Bone marrow (tissue), 2 donors: ENCODE measurements at places on chromosomes 2 and 18.

DNA sequence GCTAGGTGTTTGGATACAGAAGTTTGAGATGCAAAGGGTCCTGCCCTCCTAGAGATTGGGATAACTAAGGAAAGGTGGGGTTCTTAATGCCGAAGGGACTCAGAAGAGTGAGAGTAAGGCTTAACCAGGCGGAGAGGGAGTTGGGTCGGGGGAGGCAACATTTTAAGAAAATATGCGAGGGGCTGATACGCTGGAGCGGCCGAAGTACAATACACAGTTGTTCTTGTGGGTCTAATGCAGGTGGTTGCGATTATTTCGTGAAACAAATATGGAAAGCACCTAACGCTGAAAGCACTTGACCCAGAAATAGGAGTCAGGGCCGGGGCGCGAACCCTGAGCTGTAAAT, 344 bp upstream of the MRPL33 start:
- peak; percentile 27 for DNase-seq

DNA sequence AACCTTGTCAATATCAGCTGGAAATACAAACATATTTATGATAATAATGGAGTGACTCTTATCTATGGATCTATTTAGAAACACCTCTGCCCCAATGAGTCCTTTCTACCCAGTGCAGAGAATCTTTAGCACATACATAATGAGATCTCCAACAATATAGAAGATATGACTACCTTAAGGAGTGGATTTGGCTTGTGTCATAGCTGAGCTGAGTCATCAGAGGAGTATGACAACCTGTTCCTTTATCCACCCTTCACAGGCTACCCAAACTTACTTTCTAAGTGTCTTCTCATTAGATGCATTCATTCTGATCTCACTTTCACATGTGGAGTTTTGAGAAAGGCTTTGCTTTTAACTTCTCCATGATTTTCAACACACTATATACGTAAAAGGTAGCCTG, 1218.9 kb downstream of the DSC3 start:
- no peak for DNase-seq

- DNase-seq: no peak
These were observed 19.9 kb downstream of the FAM98A start for GRCh38 chr2:33579227-33579626.

DNA sequence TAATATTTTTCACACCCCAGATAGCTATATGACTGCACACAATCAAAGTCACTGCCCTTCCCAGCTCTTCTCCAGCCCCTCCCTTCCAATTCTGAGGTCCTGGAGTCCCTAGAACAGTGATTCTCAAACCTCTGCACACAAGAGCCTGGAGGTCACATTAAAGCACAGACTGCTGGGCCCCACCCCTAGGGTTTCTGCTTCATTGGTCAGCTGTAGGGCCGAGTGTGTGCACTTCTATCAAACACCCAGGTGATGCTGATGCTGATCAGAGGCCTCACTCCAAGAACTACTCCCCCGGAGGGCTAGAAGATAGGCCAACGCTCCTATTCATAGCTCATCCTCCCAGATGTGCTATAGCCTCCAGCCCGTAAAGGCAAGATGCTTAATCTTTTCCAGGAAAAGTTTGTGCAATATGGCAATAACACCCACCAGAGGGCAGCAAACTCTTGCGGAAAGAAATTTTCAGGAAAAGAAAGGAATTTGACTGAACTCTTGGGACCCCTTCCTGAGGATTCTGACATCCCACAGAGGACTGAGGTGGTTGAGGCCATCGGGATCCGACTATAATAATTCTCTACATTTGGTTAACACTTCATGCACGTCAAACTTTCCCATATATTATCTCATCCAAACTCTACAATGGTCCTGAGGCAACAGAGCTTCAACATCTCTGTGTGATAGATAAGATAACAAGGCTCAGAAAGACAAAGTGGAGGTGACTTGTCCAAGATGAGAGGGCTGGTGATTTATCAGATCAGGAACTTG, 194.2 kb upstream of the PKDCC start:
- no peak for DNase-seq

DNA sequence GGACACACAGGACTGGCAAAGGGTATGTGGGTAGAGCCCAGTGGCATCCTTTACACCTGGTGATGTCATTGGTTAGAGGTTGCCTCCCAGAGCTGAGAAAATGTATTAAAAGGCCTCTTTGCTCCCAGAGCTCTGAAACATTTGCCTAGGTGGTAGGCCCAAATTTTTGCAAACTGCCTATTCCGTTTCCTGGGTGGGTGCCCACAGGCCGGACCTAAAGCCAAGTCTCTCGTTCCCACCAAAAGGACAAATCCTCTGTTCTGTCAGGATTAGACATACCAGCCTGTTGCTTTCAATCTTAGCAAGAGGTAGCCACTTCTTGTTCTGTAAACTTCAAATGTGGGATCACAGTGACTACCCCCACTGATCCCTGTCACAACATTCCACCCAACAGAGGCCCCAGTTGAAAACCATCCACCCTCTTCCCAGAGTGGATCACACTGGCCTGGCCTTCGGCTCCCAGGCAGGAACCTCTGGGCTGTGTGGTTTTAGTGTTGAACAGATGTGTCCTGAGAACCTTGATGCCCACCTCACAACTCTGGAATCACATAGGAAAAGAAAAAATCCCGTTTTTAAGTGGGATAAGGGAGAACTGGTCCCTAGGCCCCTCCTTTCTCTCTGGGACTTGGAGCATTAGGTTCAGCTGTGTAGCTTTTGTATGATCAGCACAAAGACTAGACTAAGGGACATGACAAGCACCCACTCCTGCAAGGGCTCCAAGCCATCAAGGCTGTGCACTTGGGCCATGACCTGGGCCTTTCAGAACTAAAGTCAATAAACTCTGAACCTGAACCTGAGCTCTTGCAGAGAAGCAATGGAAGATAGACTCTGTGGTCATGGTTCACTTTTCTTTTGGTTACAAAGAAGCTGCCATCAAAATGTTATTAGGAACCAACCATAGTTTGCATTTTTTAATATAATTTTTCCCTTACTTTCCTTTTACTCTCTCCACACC, 211.3 kb downstream of the CYP26B1 start:
- DNase-seq: no peak

GRCh38 chr2:137862651-137863050, 101.6 kb upstream of the HNMT start:
- no peak for DNase-seq

GRCh38 chr18:32542221-32542798, 71.6 kb upstream of the GAREM1 start:
- DNase-seq: no peak

DNA sequence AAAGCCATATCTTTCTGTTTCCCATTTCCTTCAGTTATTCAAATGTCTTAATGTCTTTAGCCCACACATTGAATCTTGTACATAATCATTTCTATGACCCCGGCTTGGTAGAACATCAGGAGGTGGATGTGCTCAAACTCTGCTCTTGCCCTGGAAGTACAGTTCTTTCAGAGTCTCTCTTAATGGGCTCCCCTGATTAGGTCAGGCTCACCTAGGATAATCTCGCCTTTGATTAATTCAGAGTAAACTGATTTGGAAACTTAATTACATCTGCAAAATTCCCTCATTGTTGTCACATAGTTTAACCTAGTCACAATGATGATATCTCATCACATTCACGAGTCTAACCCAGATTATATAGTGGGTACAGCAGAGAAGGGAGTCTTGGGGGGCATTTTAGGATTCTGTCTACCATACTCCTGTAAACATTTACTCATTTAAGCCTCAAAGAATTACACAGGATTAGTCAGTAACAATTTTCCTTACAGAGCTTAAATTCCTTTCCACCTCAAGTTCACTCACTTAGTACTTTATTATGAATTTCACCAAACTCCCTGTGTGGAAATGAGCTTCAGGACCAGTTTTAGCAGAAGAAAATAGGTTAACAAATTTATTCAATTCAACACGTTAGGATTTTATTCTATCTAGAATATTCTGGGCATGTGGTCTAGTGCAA, 135.5 kb downstream of the FHOD3 start:
- DNase-seq: no peak

- DNase-seq: no peak
These were observed 293.0 kb downstream of the RDH14 start for GRCh38 chr2:18267501-18267900.

- DNase-seq: no peak
These were observed 273.7 kb upstream of the PIK3C3 start for GRCh38 chr18:41681138-41681880.

DNA sequence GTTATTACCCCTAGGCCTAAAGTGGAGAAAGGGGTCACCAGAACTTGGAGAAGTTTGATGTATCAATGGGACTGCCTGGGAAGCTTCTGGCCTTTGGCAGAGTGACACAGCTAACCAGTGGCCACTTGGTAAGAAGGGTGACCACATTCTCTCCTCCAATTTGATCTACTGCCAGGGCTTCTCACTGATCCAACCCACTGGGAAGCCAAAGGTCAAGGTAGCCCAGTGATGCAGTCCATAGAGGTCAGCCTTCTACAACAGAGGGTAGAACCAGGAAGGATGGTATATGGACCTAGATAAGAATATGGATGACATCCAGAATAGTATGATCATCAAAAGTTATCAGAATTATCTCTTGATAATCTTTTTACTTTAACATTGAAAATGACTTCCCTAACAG, 493.6 kb downstream of the NYAP2 start:
- no peak for DNase-seq

- DNase-seq: no peak
These were observed 9.7 kb downstream of the RAB11FIP5 start for GRCh38 chr2:73103018-73103542.

- DNase-seq: peak; percentile 18
These were observed 216.5 kb downstream of the CDCA7 start for GRCh38 chr2:173571021-173571821.

DNA sequence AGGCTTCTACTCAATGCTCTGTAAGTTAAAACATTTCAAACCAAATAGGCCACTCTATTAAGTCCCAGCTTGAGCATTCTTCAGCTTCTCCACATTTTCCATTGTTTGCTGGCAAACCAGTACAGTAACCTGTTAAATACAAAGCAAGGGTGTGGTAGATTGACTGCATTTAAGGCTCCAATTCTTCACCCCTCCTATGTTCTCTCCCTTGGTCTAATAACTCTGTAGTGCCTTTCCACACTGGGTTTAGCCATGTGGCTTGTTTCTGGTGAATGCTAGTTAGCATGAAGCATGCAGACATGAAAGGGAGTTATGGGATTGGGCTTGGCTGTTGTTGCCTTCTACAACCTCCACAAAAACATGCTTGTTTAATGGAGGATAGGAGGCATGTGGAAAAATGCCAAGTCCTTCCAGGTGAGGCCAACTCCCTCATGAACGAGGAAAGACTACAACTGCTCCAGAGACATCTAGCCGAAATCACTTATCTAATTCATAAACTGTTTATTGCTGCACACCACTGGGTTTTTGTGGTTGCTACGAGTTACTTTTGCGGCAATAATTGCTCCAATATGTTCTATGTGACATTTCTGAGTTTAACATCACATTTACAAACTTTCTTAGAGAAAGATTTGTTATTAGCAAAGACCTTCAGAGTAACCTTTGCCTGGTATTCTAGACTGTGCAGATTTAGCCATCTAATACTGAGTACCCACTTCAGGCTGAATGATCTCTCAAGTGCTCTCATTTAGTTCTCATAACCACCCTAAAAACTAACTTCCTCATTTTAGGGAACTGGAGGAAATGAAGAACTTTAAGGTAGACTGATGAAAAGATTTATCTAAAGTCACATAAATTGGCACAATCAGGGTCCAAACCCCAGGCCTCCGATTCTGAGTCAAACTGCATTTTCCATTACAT, 104.0 kb downstream of the SMAD2 start:
- no peak for DNase-seq

- DNase-seq: no peak
These were observed 11.1 kb upstream of the SLC66A3 start for GRCh38 chr2:11144077-11144737.

GRCh38 chr2:59560769-59561168, 992.7 kb downstream of the BCL11A start:
- DNase-seq: no peak

DNA sequence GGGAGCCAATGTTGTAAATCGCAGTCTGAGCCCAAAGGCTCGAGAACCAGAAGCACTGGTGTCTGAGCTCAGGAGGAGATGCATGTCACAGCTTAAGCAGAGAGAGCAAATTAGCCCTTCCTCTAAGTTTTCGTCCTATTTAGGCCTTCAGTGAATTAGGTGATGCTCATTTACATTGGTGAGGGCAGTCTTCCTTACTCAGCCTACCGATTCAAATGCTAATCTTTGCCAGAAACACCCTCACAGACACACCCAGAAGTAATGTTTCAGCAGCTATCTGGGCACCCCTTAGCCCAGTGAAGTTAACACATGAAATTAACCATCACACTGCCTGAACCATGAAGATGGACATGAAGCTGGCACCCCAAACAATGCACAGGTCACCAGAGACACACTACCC, 385.1 kb downstream of the STK39 start:
- no peak for DNase-seq

GRCh38 chr2:224127871-224128501, 88.9 kb upstream of the SERPINE2 start:
- DNase-seq: no peak

DNA sequence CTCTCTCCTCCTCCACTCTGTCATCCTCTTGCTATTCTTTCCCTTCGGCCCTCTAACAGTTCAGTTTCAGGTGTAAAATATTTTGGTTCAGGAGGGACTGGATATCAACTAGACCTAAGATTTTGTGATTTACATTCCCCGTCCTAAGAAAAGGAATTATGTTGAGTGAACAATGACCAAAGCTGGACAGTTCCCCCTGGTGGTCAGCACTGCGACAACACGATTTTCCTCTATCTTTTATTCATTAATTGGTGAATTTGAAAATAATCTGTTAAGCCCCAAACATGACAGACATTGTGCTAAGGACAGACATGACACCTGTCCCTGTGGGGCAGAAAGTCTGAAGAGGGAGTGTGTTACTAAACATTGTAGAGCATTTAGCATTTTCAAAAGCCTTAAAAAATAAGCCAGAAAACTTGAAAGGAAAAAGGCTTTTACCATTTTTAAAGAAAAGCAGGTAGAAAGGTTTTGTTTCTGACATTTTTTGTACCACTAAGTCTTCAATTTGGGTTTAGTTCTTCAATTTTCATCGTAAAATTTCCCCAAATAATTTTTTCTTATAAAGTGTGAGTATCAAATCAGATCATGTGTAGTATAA, 28.4 kb upstream of the GTF2A1L start:
- no peak for DNase-seq

GRCh38 chr2:178377046-178377445, 73.9 kb downstream of the PRKRA start:
- no peak for DNase-seq
